ENCODE measurements at places on chromosomes 3 and 15.

DNA sequence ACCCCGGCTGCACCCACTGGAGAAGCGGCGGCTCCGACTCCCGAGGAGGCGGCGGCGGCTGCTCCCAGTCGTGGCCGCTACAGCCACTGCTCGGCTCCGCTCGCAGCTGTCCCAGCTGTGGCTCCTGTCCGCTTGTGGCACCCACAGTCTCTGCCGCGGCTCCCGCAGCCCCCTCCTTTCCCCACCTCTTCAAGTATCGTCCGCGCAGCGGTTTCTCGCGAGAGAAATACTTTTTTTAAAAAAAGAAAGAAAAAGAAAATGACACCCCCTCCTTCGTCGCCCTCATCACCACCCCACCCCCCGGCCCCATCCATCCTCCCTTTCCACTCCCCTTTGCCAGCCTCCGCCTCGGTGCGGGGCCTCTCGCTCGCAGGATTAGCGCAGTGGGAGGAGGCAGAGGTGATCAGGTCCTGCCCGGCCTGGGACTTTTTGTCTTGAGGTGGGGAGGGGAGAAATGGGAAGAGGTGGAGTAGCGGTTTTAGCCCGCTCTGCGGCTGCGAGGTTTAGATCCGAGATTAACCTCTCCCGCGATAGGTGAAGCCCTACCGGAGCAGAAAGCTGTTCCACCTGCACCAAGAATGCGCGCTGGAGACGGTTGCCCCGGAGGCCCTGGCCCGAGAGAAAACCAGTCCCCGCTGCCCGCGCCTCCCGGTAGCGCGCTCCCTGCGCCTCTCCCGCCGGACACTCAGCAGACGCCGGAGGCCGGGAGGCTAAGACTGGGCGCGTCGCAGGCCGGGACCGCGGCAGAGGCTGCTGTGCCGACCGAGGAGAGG, at the start of gene FBN1:
Gene FBN1 (minus strand): TSS at position 152 of the 773 bp plus-strand sequence. CDS start 940 bp downstream, outside the sequence.
- DNase-seq = peak; percentile 89

DNA sequence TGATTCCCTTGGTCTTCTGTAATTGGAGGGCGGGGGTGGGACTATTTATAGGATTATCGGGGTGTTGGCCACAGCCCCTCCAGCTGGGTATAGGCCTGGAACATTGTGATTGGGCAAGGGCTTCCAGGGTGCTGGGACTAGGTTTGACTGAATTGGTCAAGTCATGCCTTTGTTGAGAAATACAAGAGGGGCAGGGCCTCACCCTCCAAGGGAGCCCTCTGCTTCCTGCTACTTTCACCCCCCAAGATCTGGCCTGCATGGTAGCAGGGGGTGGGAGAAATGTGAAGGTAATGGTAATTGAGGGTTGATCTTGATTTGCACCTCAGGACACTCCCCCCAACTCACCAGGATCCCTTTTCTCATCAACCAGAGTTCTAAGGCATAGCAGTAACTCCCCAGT, 25.2 kb downstream of the TRIM71 start:
- DNase-seq = no peak

GRCh38 chr3:48435774-48436476, 4.0 kb downstream of the CCDC51 start:
- peak; percentile 73 for DNase-seq

DNA sequence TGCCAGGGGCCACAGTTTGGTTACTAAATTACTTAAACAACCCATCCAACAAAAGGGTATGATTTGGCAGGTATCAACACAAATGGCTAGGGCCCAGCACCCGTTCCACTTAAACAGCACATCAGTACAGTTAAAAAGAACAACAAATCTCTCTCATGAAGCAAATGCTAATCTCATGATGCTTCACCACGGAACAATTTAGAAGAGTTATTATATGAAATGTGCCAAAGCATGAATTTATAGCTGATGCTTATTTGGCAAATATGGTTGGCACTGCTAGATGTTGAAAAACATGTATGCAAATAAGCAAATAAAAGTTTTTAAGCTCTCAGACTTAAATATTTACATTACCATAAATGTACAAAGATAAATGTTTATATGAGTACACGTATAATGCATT, 2.3 kb downstream of the PEAK1 start:
- DNase-seq = no peak

- DNase-seq = no peak
Observed at GRCh38 chr15:31275331-31276262, 51.0 kb upstream of the KLF13 start.

DNA sequence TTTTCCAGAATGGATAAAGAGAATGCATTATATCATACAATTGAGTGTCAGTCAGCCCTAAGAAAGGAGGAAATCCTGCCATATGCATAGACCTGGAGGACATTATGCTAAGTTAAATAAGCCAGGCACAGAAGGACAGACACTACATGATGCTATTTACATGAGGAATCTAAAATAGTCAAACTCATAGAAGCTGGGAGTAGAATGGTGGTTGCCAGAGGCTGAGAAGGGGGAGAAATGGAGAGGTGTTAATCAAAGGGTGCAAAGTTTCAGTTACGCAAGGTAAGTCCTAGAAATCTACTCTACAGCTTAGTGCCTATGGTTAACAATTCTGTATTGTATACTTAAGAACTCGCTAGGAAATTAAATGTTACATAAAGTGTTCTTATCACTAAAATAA, 66.5 kb downstream of the IL1RAP start:
- no peak for DNase-seq

DNA sequence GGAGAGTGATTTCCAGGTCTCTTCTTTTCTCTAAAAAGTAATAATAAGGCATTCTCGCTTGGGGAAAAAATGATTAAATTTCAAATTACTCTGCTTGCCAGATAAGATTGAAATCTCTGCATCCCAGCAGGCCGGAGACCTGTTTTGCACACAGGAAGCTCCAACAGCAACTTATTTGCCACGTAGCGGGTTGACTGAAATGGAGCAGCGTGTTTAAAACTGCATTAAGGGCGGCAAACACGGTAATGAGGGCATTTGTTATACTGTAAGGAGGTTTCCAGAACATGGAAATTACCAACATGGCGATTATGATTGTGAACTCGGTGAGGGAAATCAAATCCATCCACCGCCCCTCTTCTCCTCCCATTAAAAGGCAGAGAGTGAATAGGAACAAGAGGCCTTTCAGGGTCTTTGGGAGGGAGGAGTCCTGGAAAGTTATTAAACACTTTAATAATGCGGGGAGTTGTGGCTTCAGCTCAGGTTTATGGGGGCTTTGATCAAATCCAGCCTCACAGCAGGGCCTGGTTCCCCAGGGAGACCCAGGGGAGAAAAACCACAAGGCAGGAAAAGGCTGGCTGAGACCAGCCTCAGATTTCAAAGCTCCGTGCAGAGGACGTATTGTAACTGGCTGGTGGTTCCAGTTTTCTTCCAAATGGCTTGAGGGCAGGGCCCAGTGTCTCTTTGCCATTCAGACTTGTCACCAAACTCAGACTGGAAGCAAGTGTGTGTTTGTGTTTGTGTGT, 242.3 kb downstream of the TLE3 start:
- peak; percentile 20 for DNase-seq

- DNase-seq = no peak
Observed at GRCh38 chr3:52830535-52831258, at the start of gene ITIH4. Gene ITIH4 (minus strand): TSS chr3:52830672. CDS start chr3:52830642, 30 bp downstream.

- peak; percentile 79 for DNase-seq
Observed at GRCh38 chr15:67175643-67176071, 78.8 kb downstream of the AAGAB start.

GRCh38 chr3:110984456-110985250, 87.0 kb upstream of the NECTIN3 start:
- peak; percentile 21 for DNase-seq

DNA sequence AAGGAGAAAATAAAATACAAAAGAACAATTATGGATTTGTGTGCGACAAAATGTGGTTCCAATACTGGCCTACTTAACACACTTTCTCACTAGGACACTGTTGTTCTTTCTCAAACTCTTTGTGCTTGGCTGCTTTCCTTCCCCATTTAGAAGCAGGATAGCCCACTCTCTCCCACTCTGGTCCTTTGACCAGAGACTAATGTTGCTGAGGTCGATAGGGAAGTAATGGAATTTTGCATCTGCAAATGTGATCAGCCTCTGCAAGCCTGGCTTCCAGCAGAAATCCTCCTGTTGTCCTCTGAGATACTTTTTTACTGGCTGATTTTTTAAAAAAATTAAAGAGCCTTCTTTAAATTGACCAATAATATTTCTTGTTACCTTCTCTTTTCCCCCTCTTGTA, 71.0 kb downstream of the PPM1L start:
- no peak for DNase-seq

- DNase-seq = no peak
Observed at GRCh38 chr15:89028036-89028435, 60.2 kb upstream of the ABHD2 start.

- no peak for DNase-seq
Observed at GRCh38 chr3:12312010-12312409, 23.1 kb downstream of the PPARG start.

GRCh38 chr15:39354189-39354588, 226.7 kb upstream of the THBS1 start:
- DNase-seq = no peak

GRCh38 chr3:88983458-88983857, 124.0 kb upstream of the EPHA3 start:
- DNase-seq = no peak

GRCh38 chr15:93705753-93706455, 525.5 kb upstream of the MCTP2 start:
- DNase-seq = peak; percentile 3

DNA sequence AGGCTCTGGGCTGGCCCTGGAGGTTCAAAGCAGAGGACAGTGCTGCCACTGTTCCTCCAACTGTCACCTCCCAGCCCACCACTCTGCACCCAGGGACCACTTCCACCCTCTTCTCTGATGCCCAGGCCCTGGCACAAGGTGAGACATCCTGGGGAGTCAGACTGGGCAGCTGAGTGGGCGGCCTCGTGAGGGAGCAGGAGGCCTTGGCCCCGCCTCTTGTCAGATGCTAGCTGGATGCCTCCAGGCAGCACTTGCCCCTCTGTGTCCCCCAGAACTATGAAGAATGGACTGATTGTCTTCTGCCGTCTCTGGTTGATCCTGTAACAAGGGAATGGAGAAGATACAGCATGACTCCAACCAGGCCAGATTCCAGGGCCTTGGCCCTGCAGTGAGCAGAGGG, 191.0 kb upstream of the LINGO1 start:
- no peak for DNase-seq

DNA sequence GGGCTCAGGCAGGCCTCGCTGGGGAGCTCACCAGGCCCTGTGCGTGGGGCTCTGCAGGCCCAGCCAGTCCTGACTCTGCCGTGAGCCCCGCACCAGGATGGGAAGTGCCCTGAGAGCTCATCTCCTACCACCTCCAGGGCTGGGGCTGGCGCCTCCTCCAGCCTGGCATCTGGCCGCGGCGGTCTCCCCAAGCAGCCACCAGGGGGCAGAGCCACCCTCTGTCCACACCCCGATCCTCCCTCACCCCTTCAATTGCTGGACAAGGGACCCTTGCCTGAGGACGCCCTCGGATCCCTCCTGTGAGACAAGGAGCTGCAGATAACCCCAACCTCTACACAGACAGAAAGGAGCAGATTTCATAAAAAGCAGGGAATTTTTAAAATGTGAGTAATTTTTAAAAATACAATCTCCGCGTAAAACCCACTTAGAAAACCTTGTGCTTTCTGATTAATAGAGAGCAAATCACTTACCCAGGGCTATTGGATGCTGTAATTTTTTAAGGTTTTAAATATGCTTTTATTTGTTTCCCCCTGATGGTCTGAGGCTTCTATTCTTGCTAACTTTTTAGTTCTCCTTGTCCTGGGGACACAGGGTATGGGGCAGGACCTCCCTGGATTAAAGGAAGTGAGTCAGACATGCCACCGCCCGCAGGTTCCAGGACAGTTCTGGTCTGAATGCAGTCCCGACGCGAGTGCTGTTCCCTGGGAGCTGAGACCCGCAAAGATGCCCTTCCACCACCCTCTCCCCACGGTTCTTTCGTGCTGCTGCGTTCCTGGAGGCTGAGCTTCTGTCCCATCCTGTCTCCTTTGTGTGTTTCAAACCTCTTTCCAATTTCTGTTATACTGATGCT, 52.3 kb upstream of the CHRNA7 start:
- peak; percentile 40 for DNase-seq

DNA sequence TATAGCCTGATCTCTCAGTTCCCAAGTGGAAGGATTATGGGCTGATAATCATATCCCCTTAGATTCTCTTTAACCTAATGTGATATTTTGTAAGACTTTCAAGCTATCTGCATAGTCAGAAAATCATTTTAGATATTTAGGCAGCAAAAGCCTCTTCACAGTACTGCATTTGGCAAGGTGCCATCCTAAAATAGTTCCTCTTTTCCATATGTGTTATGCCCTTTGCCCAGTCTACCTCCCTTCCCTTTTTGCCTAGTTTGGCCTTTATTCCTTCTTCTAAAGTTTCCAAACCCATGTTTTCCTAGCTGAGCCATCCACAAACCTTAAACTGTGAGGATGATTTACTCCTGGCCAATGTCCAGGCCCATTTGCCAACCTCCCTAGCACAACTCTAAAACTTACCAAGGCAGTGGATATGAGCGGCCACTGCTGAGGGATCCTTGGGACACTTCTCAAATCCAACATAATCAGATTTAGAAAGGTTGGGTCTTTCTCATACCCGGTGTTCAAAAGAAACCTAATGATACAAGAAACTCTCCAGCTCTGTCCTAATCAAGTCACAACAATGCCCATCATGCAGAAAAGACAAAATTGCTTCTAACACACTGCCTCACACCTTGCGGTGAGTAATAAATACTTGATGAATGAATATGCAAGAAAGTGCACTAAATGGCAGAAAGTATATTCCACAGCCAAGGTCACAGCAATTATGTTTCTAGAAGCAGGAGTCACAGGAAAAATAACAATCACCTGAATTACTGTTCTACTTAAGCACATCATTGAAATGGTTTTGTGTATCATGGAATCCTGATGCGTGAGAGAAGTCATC, 493.9 kb downstream of the NLGN1 start:
- no peak for DNase-seq

DNA sequence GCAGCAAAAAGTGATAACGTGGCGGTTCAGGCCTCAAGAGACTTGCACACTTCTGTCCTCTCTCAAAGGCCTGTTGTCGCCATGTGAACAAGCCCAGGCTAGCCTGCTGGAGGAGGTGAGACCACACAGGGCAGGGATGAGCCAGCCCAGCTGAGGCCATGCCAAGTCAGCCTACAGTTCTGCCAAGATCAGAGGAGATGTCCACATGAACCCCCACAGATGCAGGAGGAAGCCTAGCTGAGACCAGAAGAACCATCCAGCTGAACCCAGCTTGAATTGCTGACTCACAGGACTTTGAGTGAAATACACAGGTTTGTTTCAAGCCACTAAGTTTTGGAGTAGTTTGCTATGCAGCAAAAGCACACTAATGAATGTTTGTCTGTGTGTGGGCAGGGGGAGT, 50.3 kb upstream of the SEC13 start:
- no peak for DNase-seq

DNA sequence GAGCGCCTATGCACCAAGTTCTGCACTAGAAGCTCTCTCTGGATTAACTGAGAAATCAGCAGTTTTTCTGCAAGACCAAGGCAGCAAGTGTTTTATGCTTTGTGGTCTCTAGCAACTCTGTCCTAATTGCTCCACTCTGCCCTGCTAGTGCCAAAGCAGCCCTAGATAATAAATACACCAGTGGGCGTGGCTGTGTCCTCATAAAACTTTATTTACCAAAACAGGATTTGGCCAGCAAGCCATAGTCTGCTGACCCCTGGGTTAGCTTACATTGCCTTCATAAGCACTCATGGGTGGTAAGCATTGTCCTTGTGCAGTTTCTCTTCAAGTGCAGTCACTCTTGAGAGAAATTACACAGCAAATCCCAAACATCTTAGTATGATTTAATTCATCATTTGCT, 30.7 kb upstream of the SLC24A5 start:
- DNase-seq = no peak

GRCh38 chr15:66842710-66843441, 140.8 kb downstream of the SMAD6 start:
- DNase-seq = peak; percentile 81

- DNase-seq = no peak
Observed at GRCh38 chr3:23864931-23865330, 51.9 kb downstream of the NKIRAS1 start.

All from trophoblast cell (in vitro differentiated cells and primary cell).